ENCODE measurements at places on chromosomes 12 and 14. TPM values are rescaled to one million over a fixed set of nuclear protein-coding genes. Genes with fewer than 3 reads are reported as not detected.

The IL26 gene
- not detected for total RNA-seq

The RNF212B gene
- total RNA-seq = not detected

The OASL gene
- total RNA-seq = 4.8 TPM

The RPGRIP1 gene
- 0.37 TPM for total RNA-seq

The TAC3 gene
- total RNA-seq = 0.24 TPM

The GZMB gene
- not detected for total RNA-seq

The SAMD4A gene
- total RNA-seq = 6.4 TPM

The RDH12 gene
- total RNA-seq = 0.13 TPM

The PCED1B gene
- total RNA-seq = 54.7 TPM

The PLEKHH1 gene
- 4.3 TPM for total RNA-seq

The HOXC9 gene
- total RNA-seq = 10.6 TPM

The FAM90A1 gene
- 0.07 TPM for total RNA-seq

The CCDC197 gene
- total RNA-seq = not detected

The SERPINA3 gene
- total RNA-seq = 5.7 TPM

The KLHL33 gene
- not detected for total RNA-seq
